ENCODE measurements at places on chromosomes 7 and 10.

GRCh38 chr7:10908600-10908999 is 65.1 kb upstream of the PHF14 start:
- DNase-seq: no peak

DNA sequence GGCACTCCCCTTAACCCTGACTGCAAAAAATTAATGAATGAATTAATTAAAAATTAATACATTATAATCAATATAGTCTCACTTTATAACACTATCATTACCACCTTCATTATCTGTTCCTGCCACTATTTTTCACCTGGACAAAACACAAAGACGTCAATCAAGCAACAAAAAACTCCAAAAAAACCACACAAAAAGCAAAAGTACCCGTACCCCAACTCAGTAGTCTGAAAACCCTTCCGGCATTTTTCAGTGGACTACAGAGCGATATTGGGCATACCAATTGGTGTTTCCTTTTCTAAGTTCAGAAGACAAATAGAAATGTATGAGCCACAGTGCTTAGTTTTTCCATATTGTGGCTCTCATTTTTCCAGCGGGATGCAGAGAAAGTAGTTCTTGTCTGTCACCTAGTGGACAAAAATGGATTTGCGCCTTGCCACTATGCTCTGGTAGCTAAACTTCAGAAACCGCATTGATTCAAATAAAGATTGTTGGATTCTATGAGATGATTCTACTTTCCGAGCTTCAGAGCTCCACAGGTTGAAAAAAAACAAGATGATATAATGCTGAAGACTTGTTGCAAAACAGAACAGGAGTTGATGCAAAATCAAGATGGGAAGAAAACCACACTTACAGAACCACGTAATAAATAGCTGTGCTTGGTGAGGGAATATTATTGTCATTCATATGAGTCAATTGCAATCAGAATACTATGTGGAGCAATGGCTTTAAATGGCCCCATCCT is 50.6 kb upstream of the ITGB1 start:
- DNase-seq: peak; percentile 83

GRCh38 chr7:76051840-76052239 is 3.9 kb downstream of the MDH2 start:
- peak; percentile 35 for DNase-seq

DNA sequence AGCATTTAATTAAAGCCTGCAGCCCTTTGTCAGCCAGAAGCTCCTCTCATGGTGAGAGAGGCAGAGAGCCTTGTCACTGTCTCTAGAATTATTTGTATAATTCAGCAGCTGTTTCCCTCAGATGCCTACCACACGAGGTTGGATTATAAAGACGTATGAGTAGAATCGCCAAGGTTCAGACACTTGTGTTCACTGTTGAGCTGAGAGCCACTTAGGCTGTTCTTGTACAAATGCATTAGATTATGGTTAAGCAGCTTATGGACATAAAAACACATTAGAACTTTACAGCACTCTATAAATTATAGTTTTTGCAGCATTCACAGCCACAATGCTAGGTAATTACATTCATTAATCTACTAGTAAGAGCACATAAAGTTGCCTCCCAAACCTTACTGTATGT is 282.6 kb downstream of the AUTS2 start:
- DNase-seq: no peak

GRCh38 chr7:148060724-148061123 is 529.8 kb upstream of the C7orf33 start:
- DNase-seq: no peak

GRCh38 chr7:47358944-47359588 is 222.8 kb downstream of the TNS3 start:
- DNase-seq: no peak

DNA sequence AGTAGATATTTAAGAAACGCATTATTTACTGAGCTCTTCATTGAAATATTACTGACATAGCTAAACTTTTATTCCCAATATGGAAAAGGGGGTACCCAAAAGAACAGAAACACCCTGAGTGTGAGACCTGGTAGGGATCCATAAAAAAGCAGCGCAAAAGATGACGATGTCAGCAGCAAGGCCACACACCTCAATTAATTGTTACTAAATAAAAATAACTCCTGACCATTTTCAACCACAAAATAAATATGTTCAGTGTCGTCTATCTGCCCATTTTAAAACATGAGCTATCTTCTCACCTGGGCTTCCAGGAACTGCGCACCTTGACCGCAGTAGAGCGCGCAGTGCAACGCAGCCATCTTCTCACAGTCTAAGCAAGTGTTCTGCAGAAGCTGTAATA is 61.2 kb downstream of the GSAP start:
- DNase-seq: no peak

- no peak for DNase-seq
These were observed 31.4 kb upstream of the AQP1 start for GRCh38 chr7:30880125-30880720.

DNA sequence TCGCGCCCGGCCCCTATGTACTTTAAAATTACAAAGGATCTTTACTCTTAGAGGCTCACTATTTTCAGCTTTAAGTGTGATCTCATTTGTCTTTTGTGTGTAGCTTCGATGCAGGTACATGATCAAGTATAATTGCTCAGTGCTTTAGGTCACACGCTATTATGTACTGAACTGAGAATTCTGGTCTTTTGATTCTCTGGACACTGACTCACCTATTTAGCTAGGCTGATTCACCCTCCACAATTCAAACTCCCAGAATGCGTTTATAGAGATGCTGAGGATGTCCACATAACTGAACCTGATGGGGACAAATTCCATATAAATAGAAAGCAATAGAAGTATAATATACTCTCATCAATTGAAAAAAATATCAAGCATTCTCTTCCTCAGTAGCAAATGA is 57.8 kb downstream of the PRKCQ start:
- no peak for DNase-seq

- DNase-seq: no peak
These were observed 638.9 kb upstream of the FZD8 start for GRCh38 chr10:36280890-36281499.

GRCh38 chr7:45657890-45658715 is 83.9 kb downstream of the ADCY1 start:
- DNase-seq: no peak

- DNase-seq: no peak
These were observed 275.4 kb downstream of the GLRX3 start for GRCh38 chr10:130411496-130412085.

DNA sequence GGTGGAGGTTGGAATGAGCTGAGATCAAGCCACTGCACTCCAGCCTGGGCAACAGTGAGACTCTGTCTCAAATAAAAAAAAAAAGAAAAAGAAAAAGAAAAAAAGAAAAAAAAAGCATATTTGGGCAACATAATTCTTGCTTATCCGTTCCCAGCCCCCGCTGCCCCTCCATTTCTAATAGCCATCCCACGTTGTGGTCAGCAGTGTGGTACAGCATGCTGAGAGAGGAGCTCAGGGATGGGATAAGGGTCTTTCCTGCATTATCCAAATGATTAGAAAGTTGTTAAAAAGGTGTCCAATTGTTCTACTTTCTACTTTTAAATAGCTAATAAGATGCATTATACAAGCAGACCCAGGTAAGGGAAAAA is 104.9 kb upstream of the ZNF92 start:
- DNase-seq: no peak

DNA sequence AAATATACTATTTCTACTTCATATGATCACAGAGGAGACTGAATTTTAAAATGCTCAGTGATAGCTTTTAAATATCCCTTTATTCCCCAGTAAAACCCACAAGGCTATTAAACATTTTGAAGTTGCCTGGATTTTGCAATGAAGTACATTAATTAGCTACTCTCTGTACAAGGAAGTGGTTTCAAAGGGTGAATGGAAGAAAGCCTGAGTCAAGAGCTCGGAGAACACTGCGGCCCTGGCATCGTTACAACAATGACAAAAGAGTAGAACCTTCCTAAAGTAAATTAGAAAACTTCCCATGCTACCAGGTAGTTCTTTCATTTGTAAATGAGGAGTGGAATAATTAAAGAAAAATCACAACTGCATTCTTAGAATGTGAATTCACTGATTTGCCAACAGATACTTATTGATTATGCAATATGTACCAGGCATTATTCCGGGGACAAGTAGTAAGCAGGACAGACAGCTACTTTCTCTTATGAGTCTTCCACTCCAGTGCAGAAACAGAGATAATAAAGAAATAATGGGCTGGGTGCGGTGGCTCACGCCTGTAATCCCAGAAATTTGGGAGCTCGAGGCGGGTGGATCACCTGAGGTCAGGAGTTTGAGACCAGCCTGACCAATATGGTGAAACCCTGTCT is 63.0 kb downstream of the ZNF22 start:
- DNase-seq: no peak

DNA sequence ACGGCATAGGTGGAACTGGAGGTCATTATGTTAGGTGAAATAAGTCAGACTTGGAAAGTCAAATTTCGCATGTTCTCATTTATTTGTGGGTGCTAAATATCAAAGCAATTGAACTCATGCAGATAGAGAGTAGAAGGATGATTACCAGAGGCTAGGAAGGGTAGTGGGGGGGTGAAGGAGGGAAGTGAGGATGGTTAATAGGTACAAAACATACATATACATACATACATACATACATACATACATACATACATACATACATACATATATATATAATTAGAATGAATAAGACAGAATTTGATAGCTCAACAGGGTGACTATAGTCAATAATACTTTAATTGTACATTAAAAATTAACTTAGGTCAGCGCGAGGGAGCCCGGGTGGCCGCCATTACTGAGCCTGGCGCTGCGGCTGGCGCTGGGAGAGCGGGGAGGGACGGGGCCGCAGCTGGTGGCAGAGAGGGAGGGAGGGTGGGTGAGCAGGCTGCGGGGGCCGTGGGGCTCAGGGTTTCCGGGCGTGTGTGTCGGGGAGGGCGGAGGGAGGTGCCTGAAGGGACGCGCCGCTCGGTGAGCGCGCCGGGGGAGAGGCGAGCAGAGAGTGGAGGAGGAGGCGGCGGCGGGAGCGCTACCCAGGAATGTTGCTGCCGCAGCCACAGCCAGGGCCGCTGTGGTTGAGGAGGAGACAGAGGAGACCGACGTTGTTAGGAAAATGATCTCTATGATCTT is 85.8 kb upstream of the EGFR start:
- DNase-seq: no peak

DNA sequence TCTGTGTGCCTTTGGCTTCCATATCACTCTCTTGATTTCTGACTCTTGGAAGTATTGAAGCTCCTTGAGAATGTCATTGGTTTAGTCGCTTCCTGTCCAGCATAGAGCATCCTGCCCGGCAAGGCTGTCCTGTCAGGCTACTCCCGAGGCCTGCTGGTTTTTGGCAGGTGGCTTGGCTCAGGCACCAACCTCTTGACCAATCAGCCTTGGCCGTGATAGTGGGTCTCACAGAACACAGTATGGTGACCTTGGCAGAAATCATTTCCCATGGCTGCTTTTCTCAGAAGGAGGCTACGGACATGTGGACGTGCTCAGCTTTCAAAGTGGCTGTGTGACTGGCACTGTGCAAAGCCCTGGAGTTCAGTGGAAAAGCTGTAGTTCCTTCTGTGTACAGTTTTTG is 516.9 kb downstream of the REEP3 start:
- no peak for DNase-seq

DNA sequence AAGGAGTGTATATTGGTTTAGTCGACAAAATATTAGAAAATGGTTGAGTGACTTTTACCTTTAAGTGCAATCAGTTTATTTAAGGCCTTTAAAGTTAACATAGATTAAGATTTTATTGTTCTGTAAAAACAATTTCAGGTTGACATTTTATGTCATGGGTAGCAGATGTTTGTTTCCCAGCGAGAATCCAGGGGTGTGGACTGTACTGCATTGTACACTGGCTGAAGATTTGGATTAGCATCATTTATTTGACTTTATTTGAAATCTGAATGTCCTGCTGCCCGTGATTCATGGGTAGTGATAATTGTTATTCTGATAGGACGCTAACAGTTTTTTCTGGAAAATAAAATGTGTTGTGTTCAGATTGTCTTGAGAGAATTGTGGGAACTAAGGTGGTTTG is 39.3 kb downstream of the RBM33 start:
- DNase-seq: no peak

DNA sequence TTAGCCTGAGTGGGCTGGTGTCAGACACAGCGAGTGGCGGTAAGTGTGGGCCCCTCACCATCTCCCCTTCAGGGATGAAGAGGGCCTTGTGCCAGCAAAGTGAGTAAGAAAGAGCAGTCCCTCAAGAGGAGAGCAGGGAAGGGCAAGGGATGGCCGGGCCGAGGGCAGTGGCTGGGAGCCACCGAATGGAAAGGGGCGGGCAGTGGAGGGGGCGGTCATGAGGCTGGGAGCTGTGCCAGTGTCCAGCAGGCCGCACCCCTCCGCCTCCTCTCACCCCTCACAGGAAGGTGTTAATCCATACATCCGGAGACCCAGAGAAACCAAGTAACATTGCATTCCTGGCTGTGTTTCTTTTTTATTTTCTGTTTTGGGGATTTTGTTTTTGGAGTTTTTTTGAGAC is 28.6 kb upstream of the RASGEF1A start:
- no peak for DNase-seq

GRCh38 chr7:25031007-25031406 is 51.0 kb upstream of the OSBPL3 start:
- no peak for DNase-seq

DNA sequence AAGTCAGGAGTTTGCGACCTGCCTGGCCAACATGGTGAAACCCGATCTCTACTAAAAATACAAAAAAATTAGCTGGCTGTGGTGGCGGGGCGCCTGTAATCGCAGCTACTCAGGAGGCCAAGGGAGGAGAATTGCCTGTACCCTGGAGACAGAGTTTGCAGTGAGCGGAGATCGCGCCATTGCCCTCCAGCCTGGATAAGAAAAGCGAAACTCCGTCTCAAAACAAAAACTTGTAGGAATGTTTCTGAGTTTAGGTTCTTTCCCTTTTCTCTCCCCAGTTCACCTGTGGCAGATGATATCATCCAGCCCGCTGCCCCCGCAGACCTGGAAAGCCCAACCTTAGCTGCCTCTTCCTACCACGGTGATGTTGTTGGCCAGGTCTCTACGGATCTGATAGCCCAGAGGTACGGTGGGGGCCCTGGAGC is 138.8 kb upstream of the BTBD16 start:
- no peak for DNase-seq

GRCh38 chr7:66886152-66886551 is 34.9 kb upstream of the TMEM248 start:
- DNase-seq: no peak
